NCI-H510A treated with DMSO at 0.1 percent for 48 hours (cell line): ENCODE measurements at places on chromosomes 12 and 14.

DNA sequence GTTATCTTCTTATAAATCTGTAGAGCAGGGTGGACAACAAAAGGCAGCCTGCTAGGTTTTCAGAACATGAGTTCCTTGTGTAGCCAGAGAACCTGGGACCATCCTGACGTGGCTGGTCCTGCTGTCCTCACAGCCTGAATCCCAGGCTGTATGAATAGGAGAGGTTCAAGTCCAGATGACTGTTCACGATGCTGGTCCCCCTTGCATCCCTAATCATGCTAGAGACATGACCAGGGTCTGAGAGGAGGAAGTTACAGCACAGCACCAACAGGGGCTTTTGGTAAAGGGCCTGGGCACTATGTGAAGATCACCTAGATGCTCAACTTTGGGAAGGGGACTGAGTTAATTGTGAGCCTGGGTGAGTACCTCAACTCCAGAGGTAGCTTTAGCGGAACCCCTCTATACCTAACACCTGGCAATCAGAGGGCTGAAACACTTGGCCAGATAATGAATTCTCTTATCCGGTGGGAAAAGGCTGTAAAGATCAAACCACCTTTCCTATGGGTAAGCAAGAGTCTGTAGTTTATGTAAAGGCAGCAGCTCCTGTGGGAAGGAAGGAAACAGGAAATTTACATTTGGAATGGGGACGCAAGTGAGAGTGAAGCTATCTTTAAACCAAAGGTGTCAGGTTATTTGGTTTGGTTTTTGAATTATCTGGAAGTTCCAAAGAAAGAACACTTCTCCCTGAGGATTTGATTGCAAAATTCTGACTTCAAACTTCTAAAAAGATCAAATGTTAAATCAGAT, 112.8 kb downstream of the DAD1 start:
- no peak for DNase-seq

DNA sequence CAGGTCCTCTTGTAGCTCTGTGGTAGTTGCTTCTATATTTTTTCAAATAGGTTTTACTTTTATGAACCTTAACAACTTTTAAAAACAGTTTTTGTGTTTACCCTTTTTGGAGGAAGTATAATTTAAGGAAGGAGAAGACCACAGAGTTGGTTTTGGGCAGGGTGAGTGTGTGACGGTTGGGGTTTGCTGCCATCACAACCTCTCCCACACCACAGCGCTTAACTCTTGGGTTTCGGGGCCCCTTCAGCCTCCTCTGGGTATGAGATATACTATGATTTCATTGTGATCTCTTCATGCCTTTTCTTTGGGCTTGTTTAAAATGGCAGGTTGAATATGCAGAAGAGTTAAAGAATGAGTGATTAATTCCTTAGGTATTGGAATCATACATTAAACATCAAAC, 228.7 kb upstream of the CRY1 start:
- no peak for DNase-seq

DNA sequence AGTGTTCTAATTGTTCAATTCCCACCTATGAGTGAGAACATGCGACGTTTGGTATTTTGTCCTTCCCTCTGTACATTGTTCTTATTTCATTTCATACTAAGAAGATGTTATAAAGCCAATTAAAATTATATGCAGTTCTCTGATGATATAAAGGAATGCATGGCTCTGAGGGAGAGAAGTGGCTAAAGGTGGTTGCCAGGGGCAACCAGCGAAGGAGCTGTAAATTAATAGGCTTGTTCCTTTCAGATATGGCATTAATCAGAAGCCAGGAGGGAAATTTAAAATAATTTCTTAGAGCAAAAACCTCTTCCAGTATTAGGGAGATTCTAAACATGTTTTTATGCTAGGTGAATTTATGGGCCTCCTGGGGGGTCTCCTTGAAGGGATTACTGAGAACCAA, 227.8 kb downstream of the TMEM117 start:
- DNase-seq = no peak

GRCh38 chr12:44960423-44960822, 84.3 kb upstream of the NELL2 start:
- no peak for DNase-seq

DNA sequence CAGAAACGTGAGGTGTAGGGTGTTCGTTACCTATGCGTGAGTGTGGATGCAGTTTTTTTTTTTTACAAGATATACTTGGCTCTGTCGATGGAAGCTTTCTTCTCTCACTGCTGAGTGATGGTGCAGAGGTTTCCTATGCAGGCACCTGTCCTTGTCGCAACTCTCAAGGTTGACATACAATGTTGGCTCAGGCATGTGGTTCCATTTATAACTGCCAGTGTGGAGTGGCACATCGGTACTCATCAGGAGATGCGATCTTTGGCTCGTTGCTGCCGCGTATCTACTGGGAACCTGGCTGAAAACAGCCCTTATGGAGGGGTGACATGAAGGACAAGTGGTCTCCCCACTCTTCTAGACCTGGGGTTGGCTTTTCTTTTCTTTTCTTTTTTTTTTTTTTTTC, 109.0 kb downstream of the ZNF664 start:
- no peak for DNase-seq

DNA sequence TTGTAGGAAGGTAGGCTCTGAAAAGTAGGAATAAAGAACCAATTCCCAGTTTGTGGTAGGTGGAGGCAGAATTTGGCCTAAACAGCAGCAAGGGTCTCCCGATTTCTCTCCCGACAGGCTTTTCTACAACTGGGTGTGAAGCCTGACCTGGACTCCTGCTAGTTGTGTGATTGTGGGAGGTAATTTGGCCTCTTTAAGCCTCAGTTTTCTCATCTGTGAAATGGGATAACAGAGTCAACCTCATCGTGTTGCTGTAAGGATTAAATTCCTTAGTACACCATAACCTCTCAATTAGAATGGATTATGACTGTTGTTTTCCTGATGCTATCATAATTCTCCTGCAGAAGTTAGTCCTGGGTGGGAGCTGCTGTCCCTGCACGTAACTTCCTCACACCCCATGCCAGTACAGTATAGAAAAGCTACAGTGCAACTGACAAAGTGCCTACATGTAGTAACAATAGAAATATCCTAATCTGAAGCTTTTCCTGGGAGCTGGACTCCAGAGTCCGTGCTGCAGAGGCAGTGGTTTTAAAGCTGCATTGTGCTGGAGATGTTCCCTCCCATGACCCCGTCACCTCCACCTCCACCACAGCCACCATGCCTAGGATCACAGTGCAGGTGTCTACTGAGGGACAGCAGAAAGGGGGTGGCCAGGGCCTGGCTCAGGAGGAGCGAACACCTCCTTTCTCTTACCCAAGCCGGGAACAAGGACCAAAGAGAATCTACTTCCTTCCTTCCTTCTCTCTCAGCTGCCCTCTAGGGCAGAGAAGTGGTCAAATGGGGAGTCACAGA, 76.5 kb downstream of the FBXL14 start:
- DNase-seq = no peak

DNA sequence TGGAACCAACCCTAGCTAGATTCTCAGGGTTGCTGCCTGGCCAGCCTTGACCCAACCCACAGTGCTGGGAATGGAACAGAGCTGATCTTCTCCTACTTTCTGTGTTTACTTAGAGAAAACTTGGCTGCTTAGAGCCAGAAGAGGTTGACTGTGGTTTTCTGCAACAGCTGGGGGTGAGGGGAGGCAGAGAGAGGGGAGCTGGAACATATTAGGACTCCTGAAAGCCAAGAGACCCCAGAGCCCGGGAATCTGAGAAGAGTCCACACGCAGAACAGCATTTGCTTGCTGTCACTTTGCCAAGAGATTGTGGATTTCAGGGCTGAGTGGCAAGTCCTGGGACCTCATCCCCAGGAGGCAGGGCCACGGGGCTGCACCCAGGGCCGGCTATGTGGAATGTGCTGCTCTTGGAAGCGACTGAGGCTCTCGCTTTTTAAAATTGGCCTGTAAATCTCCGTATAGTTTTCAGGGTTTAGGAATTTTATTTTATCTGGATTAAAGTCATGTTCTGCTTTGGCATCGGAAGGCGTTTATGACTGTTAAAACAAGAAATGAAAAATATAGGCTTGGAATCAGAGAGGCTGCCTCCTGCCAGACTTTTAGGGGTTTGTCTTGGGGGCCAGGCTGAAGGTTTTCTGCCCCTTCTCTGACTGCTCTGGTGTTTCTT, 22.3 kb upstream of the MED13L start:
- DNase-seq = no peak

GRCh38 chr12:67394550-67394949, 125.4 kb downstream of the CAND1 start:
- DNase-seq = no peak

DNA sequence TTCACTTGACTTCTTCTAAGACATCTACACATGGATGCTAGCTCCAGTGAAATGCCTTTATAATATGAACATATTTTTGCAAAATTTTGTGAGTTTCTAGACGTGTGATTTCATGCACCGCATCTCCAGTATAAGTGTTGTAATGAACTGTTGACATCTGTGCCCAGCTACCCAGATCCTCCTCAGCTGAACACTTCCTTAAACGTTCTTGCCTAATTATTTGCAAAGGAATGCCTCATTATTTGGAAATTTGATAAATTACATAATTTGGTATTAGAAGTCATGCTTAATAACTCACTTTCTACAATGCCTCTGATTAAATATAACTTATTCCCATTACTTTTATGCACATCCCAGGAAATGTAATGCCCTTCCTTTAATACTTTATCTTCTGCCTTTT, 14.0 kb downstream of the OR11G2 start:
- DNase-seq = no peak

- DNase-seq = no peak
Observed at GRCh38 chr12:74541074-74541473, 3.4 kb downstream of the ATXN7L3B start.

DNA sequence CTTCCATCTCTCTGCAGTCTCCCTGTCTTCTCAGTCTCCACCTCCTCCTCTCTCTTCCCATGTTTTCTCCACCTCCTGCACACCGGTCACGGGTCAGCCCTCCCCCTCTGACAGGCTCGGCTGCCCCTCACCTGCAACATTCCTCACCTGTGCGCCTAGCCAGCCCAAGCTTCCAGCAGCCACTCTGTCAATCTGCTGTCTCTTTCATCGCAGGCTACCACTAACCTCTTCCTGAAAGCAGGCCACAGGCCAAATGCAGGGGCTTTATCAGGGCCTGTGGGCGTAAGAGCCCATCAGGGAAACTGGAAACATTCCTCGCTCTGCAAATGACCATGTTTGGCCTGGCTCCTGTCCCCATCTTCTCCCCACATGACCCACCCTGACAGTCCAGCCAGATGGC, 34.5 kb downstream of the CMKLR1 start:
- no peak for DNase-seq

GRCh38 chr12:84128117-84128991, 784.2 kb downstream of the SLC6A15 start:
- DNase-seq = no peak

DNA sequence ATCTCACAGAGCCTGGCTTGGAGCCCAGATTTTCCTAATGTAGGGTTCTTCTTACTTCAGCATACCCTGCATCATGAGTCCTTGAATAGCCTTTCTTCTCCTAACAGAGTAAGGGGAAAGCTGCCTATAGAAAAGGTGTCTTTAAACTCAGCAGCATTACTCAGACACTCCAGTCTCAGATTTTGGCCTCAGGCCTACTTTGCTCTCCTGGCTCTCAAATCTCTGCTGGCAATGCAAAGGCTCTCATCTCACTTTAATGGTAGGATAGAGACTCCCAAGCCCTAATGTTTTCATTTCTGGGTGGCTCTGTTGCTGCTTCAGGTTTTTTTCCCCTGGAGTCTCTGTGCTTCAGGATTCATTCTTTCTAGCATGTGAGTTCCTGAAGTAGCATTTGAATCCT, 9.1 kb upstream of the NKX2-8 start:
- DNase-seq = no peak

- DNase-seq = no peak
Observed at GRCh38 chr14:93946104-93946503, 19.0 kb downstream of the FAM181A start.

GRCh38 chr12:85367936-85368335, 87.9 kb downstream of the ALX1 start:
- DNase-seq = no peak

GRCh38 chr12:21891751-21892217, 49.4 kb downstream of the ABCC9 start:
- no peak for DNase-seq

- DNase-seq = no peak
Observed at GRCh38 chr14:21933681-21934080, 260.1 kb upstream of the OR4E1 start.

GRCh38 chr14:103445806-103446205, 60.6 kb downstream of the MARK3 start:
- DNase-seq = no peak

DNA sequence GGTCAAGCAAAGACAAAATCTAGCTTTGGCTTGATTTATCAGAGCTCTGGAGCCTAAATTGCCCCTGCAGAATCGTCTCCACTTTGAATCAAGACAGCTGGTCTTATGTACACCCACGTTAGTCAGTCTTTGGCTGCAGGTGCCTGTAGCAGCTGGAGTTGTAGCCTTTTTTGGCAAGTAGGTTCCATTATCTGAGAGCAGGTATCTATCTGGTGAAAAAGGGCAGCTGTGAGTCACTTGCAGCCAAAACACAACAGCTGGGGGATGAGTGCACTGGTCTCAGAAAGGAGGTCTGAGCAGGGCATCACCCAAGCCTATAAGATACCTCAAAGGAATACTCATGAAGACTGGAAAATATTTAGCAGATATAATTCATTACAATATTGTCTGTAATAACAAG, 43.6 kb upstream of the KCNH5 start:
- no peak for DNase-seq

DNA sequence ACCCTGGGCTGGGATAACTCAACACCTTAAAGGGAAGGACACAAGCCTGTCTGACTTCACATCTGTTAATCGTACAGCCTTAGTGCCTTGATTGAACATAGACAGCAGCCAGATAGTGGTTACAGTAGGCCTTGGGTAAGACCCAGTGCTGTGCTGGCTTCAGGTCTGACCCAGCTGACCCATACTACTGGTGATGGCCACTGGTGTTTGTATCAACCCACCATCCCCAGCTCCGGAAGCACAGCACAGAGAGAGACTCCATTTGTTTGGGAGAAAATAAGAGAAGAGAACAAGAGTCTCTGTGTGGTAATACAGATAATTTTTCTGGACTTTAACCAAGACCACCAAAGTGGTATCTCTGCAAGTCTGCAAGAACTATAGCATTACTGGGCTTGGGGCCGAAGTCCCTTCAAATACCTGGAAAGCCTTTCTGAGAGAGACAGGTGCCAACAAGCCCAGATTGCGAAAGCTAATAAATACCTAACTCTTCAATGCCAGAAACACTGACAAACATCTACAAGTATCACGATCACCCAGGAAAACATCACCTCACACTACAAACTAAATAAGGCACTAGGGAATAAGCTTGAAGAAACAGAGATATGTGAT, 330.1 kb upstream of the GARIN2 start:
- no peak for DNase-seq

DNA sequence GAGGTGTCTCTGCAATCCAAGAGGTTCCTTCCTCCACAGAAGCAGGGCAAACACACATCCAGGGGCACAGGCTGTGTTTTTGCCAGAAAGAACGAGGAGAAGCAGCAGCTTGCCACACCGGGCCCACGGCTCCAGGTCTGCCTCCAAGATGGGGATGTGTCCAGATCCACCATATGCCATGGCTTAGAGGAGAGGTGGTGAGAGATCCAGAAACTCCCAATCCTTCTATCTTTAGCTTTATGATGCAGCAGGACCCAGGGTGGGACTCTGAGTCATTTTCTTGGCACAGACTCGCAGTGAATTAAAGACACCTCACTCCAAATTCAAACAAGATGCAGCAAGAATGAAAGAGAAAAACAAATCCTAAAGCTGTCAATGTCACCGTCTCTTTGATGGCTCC, 481.4 kb upstream of the TMEM132C start:
- no peak for DNase-seq
